NCI-H2081 treated with DMSO at 0.1 percent for 48 hours (cell line): ENCODE measurements at places on chromosomes 7 and 10.

DNA sequence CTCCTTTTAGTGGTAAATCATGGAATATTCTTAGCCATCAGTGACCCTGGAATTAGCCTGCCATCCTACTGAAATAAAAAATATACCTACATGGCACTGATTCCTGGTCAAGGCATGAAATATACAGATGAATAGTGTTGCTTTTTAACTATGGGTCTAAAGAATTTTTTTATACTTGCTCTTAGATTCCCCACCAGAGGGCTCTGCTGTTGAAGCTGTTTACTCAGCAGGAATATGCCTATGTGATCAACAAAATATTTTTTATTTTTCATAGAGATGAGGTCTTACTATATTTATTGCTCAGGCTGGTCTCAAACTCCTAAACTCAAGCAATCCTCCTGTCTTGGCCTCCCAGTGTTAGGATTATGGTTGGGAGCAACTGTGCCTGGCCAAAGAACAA, 13.5 kb downstream of the ZC3HC1 start:
- DNase-seq = no peak

GRCh38 chr7:16027396-16027795, 340.9 kb upstream of the MEOX2 start:
- DNase-seq = no peak

DNA sequence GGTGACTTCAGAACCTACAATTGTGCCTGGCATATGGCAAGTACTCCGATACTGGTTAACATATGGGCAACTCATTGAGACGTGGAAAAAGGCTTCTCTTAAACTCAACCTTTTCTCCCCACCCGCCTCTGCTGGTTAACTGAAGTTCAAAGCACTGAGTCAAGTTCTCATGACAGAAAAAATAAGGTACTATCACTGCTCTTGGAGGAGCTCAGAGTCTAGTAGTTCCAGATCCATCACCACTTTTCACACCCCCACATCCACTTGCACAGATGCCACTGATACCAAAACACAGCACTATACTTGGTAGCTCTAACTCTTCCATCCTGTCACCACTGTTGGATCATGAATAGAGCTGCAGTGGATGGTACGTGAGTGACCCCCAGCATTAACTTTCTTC, 36.2 kb downstream of the CCDC6 start:
- no peak for DNase-seq

- DNase-seq = no peak
These were observed 12.0 kb upstream of the AGR2 start for GRCh38 chr7:16816824-16817223.

DNA sequence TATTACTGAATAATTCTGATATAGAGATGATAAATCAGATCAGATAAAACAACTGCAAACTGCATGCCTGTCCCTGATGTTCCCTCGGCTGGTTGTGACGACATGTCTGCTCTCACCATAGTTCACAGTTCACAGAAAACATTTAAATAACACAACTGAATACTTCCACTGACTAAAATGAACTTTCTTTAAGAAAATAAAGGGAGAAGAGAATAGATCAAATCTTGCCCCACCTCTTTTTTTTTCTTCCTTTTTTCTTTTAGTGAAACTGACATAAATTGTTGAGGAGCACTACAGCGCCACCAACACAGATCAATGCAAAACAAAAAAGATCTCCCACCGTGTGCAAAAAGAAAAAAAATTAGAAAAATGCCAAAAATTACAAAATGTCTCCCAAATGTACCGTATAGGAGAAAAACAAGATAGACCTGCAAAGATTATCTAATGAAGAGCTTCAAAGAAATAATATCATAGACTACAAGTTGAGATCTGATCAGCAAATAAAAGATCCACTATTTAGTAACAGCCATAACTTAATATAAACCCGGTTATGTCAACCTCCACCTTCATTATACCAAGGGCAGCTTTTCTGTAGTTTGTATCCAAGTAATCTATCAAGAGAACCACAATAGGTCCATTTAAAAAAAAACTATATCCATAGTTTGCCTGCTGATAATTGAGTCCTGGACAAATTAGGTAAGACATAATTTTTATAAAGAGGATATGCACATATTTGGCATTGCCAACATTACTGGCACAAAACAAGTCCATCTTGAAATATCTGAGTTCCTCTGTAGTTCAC, 30.7 kb upstream of the EPC1 start:
- DNase-seq = no peak

DNA sequence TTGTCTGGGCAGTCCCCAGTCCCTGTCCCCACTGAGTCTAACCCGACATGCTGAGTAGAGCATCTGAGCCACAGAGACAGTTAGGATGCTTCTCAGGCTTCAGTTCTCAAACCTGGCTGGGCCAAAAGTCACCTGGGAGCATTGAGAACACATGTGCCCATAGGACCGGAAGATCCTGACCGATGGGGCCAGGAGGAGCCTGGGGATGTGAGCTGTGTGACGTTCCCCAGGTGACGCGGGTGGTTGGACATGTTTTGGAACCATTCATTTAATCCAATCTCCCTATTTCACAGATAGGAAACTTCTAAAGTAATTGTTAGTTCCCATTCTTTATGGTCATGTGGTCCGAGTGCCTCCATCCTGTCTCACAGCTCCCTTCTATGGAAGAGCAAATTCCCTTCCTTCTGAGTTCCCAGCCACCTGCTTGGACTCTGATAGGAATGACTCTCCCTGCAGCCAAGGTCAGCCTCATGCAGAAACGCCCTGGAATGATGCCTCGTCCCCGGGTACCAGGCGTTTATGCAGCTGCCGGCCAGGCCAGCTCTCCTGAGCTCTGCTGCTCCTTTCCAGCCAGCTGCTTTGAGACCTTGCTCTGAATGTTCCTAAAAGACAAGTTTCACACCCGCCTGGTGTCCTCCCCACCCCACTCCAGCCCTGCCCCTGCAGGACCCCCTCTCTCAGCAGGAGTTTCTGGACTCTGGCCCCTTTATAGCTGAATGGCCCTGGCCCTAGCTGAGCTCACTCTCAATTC, 166.5 kb upstream of the RHEB start:
- no peak for DNase-seq

DNA sequence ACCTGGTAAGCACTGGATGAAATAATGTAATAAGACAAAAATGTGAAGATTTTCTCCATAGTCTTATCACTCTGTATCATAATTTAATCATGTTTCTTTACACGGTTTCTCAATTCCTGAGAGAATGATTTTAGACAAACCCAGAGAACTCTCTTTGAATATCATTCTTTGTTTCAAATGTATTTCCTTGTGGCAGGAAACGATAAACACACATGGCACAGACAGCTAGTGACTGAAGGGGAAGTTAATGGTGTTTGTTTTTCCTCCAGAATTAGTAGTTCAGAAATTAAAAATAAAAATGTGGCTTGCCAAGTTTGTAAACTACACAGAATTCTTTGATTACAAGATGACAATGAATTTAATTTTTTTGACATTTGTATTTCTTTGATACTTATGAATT, 163.7 kb upstream of the PRPS1L1 start:
- DNase-seq = no peak

DNA sequence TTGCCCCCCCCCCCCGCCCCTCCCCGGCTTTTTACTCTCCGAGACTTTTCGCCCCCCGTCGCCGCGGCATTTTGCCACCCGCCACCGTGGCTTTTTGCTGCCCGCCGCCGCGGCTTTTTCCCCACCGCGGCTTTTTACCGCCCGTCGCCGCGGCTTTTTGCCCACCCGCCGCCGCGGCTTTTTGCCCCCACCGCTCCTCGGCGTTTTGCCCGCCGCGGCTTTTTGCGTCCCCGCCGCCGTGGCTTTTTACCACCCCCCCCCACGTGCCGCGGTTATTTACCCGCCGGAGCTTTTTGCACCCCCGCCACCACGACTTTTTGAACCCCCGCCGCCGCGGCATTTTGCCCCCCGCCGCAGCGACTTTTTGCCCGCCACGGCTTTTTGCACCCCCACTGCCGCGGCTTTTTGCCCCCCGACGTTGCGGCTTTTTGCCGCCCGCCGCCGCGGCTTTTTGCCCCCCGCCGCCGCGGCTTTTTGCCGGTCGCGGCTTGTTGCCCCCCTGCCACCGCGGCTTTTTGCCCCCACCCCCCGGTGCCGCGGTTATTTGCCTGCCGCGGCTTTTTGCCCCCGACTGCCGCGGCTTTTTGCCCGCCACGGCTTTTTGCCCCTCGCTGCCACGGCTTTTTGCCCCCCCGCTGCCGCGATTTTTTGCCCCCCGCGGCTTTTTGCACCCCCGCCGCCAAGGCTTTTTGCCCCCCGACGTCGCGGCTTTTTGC, 461.1 kb downstream of the ZNF33B start:
- DNase-seq = no peak

DNA sequence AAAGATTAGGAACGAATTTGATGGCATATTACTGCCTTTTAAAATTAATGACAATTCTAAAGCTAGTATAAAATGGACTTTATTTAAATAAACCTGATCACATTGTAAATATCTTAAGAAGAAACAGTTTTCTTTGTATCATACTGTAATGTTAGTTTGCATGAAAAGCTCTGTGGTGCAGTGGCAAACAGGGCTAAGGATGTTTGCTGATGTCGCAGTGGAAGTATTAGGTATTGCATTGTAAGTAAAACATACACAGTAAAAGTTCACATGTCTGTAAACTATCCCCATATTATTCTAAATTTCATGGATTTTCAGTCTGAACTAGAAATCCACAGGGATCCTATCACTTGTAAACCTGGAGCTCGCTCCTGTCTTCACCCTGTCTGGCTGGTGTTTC, 252.6 kb upstream of the ZNF32 start:
- no peak for DNase-seq
